ENCODE measurements at places on chromosomes 12 and 14.

DNA sequence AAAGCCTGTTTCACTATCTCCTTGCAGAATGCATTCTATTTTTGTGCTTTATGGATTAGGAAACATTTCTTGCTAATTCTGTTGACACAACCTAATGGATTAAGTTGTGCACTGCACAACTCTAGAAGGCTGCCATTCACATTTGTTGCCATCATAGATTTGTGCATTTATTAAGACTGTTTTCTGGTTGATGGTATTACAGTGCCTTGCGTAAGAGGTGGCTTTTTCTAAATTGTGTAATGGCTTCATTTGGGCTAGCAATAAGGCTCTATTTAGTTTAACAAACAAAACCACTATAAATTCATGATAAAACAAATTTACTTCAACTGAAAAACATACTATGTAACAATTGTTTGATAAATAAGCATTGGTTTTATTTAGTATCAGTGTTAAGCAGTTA is 175.9 kb downstream of the TRHDE start:
- no peak for DNase-seq

DNA sequence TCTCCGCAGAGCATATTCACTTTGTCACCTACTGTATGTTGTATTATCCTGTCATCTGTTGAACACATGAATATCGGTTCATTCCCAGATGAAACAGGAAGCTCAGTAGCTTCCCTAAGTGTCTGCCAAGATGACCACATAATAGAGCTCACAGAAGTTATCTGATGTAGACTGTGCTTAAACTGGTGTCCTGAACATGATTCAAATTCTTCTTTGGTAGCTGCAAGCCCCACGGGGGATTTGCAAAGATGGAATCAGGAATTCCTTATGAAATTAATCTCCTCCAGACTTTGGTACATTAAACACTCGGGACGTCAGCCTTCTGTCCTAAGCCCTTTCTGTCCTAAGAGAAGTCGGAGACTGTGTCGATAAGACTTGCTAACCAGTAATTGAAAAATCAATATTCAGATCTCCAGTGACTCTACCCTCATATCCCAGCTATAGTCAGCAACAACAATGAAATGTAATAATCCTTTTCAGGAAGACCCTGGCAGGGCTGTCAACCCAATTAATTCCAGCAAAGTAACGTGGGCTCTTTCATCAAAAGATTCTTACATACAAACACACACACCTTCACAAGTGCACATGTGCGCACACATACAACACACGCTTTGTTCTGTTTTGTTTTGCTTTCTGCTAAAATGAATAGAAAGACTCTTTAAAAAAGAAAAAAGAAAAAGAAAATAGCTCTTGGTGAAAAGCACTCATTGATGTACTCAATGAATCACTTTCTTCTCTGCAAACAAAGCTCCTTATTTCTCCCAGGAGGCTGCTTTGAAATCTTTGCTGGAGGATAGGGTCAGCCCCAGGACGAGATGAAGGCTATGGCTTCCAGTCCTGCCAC is 127.2 kb downstream of the RIMBP2 start:
- no peak for DNase-seq

- no peak for DNase-seq
Measured at GRCh38 chr14:69924201-69924600, 45.0 kb downstream of the SMOC1 start.

GRCh38 chr14:65371784-65372183 is 40.7 kb upstream of the FUT8 start:
- no peak for DNase-seq

DNA sequence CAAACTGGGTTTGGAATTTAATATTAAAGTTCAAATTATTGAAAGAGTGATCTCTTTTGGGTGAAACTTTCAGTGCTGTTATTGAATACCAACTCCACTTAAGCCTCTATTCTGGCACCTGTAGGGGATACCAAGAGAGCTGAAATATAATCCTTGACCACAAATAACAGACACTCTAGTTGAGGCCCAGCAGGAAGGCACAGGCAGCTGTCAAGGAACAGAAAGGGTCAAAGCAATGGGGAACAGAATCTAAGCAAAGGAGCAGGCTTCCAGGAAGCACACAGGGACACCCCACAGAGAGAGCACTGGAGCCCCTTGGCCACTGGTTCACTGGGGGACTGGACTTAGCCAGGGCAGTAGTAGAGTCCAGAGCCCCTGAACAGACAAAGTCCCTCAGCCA is 120.9 kb upstream of the SFSWAP start:
- DNase-seq: no peak

DNA sequence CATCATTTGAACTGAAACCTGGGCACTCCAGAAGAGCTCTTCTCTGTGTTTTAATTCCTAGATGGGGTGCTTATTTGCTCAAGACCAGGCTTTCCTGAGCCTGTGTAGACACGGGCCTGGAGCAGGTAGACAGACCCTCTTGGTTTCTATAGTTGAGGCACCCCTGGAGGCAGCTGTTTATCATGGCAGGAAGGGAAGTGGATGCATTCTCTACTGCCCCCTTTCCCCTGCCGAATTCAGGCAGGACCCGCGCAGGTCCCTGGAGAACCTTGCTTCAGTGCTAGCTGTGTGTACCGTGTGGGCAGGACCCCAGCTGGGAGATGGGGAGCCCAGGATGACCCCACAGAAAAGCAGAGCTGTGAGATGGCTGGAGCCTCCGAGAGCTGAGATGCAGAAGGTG is 6.0 kb downstream of the CACNA1C start:
- no peak for DNase-seq

- no peak for DNase-seq
Measured at GRCh38 chr14:69326611-69327010, 66.7 kb downstream of the GALNT16 start.

- no peak for DNase-seq
Measured at GRCh38 chr12:129885287-129885686, 18.5 kb downstream of the TMEM132D start.

- DNase-seq: no peak
Measured at GRCh38 chr12:68483592-68484383, 126.9 kb upstream of the RAP1B start.

Measured in SW 1271 (cell line).